ENCODE measurements at places on chromosomes 6 and 20.

DNA sequence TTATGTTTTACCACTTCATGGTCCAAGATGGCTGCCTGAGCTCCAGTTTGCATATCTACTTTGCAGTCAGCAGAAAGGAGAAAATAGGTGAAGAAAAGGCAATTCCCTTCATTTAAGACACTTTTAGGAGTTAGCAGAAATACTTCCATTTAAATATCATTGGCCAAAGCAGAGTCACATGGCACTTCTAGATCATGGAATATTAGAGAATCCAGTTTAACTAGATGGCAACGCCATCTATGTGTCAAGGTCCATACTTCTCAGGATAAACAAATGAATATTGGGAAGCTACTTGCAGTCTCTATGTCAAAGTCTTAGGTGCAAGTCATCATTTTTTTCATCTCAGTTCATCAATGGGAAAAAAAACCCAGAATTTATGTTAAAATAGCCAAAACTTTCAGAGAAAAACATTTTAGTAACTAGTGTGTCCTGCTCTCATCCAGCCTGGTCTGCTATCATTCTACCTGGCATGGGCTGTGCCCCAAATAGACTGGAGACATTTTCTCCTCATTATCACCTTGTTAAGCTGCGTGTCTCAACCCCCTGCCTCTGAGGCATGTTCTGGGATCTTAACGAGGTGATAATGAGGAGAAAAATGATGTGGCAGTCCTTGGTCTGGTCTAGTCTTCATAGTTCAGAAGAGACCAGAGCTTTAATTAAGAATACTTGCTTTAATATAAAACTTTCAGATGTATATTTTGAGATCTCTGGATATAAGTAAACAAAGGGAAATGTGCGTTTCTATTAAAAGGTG is 227.3 kb downstream of the TBX18 start:
- DNase-seq: no peak

DNA sequence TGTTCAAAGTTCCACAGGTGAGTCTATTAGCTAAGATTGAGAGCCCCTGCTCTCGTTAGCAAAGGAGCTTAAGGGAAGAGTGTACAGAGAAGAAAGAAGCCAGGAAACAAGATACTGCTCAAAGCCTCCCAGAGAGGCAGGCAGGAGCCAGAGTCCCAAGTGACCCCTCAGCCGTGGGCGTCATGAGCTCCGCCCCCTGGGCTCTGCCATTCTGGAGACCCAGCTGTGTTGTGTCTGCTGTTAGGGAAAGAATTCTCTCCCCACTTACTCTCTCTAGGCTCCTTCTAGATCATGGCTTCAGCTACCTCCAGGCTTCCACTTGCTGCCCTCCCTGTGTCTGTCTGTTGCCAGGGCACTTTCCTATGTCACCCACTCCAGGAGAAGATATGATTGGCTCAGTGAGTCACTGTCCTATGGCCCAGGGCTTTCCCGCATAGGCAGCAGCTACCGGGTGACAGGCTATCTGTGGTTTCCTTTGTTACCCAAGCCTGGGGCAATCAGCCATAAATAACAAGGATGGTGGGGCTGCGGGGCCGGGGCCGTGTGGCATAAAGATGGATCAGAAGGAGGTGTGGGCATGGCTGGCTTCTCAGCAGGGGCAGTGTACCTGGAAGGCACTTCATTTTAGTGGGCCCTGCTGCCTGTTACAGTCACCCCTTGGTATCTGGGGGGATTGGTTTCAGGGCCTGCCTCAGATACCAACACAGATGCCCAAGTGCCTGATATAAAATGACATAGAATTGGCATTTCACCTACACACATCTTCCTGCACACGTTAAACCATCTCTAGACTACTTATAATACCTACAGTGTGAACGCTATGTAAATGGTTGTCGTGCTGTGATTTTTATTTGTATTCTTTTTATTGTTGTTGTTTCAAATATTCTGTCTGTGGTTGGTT is 118.9 kb downstream of the ARMC2 start:
- peak; percentile 47 for DNase-seq

DNA sequence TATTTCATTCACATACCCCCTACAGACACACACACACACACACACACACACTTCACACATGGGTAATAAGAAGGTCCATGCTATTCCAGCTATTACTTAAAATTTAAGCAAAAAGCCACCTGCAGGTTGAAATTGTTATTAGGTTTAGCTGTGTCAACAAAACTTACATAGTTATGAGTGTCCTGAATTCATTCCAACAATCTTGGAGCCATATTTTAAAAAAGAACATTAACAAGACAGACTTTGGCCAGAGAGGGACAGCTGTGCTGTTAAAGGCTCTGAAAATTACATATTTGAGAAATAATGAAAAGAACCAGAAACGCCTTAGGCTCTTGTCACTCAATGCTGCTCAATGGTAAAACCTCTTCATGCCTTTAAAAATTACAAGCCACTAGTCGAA is 455.3 kb downstream of the EPM2A start:
- no peak for DNase-seq

DNA sequence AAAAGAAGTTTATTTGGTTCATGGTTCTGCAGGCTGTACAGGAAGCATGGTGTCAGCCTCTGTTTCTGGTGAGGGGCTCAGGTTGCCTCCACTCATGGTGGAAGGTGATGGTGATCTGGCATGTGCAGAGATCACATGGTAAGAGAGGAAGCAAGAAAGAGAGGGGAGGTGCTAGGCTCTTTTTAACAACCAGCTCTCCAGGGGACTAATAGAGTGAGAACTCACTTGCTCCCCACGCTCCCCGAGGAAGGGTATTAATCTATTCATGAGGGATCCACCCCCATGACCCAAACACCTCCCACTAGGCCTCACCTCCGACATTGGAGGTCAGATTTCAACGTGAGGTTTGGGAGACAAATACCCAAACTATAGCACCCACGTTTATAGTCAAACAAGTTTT is 4.0 kb upstream of the GJB7 start:
- DNase-seq: no peak

- no peak for DNase-seq
Measured at GRCh38 chr6:148460876-148461646, 118.4 kb downstream of the SASH1 start.

DNA sequence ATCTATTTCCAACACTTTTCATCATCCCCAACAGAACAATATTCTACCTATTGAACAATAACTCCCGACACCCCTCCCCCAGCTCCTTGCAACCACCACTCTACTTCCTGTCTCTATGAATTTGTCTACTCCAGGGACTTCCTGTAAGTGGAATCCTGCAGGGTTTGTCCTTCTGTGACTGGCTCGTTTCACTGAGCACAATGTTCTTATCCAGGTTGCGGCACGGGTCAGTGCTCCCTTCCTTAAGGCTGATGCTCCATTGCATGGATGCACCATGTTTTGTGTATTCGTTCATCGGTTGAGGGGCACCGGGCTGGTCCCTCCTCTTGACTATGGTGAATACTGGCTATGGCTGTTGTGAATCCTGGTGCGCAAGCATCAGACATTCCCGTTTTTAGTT is 163.2 kb downstream of the TBXT start:
- DNase-seq: no peak

DNA sequence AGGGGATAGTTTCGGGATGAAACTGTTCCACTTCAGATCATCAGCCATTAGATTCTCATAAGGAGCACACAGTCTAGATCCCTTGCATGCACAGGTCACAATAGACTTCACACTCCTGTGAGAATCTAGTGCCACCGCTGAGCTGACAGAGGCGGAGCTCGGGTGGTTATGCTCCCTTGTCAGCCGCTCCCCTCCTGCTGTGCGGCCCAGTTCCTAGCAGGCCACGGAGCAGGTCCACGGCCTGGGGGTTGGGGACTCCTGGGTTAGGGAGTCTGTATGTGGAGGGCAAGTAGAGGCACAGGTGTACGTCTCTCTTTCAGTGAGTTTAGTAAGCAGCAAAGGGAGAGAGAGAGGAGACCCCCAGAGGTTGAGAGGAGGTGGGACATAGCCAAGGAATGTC is 30.5 kb upstream of the MDFI start:
- no peak for DNase-seq

DNA sequence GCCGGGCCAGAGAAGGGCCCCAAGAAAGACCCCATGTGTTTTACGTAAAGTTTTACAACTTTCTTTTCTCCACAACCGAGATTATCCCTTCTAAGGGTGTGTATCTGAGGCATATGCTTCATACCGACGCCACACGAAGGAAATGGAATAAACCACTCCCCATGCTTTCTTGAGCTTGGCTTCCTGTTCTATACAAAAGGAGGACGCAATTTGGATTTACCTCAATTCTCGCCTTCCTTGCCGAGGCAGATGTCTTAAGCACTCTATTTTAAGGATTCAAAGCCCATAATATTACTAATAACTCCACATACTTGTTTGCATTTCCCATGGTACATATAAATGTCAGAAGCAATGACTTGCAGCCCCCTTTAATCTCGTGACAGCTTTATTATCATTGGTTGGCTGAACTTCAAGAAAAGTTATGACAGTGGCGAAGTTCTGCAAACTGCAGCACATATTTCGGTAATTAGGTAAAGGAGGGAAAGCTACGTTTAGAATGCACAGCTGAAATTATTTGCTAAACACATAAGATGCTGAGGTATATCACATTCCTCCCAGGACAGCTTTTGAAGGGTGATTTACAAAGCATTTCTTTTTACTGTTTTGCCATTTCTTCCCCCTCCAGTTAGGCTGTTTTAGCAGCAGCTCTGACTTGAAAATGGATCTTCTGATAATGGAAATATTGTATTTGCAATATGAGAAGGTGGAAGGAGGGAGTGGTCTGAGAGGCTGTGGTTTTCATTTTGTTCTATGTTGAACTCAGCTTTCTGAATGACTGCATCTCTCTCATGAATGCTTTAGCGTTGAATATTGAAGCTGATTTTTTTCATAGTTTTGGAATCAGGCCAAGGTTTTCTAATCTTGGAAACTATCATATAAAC is 330.5 kb downstream of the EPHA7 start:
- DNase-seq: no peak

DNA sequence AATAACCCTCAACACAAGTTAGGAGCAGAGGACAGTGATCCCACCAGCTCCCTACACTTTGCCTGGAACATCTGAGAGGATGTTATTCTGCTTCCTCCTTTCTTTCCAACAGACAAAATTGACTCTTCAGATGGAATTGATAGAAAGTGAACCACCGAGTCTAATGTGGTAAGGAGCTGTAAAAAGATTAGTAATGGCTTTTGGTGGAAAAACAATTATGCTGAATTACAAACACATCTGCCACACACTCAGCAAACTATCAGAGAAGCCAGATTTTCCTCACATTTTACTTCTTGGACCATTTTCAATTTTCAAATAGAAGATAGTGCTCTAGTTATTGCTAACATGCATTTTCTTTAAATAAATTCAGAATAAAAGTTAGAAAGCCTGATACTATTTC is 171.8 kb upstream of the COL21A1 start:
- no peak for DNase-seq

DNA sequence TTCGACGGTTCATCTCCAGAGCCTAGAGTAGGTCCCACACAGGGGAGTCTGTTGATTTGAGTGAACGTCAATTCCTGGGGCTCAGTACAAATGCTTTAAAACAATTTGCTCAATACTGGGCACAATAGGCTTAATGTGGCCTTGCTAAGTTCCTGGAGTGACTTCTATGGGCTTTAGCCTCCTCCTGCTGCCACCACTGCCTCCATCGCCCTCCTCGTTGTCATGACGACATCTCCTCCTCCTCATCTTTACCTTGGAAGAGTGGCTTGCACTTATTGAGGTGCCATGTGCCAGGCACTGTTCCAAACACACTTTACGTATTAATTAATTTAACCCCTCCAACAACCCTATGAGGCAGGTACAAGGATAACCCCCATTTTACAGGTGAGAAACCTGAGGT is 11.8 kb upstream of the ZMYND8 start:
- no peak for DNase-seq

GRCh38 chr6:99349171-99350141 is at the start of gene FAXC:
FAXC (minus strand) TSS chr6:99349674; CDS start chr6:99349372, 302 bp downstream.
- DNase-seq: no peak

DNA sequence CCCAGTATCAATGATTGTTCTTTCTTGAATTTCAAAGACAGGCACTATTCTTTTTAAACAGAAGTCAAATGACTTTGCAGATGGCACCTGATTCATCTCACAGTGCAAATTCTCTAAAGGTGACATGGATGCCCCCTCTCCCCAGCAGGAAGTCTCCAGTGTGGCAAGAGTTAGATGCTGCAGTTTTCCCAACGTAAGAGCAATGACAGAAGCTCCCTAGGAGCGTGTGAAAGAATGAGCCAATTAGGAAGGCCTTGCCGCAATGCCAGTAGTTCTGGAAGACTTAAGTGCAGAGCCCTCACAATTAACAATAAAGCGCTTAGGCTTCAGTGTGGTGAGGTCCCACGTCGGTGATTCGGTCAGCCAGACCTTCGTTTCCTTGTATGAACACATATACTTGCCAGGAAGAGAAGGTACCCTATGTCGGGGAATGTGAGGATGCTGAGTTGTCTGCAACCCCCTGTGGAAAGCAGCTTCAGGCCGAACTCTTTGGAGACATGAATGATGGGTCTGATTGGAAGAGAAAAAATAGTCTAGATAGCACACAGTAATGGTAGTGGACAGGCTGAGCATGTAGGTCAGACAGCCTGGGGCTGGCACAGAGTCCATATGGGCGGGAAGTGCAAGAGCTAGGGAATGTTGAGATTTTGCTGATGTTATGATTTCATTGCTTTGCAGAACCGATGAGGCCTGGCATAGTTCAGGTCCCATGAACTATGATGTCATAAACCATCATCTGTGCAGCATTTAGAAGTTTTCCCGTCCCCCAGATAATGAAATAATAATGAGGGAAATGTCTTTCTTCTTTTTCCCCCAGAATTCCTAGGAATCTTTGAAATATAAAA is 132.6 kb downstream of the PHACTR1 start:
- no peak for DNase-seq

GRCh38 chr20:11714886-11715285 is 202.8 kb upstream of the BTBD3 start:
- DNase-seq: no peak
